Activated CD8-positive, alpha-beta T cell treated with anti-CD3 and anti-CD28 coated beads for 36 hours (primary cell): ENCODE measurements at places on chromosomes 3 and 15.
A peak's percentile ranks its signal among the peaks of the same experiment; 100 is the strongest.

DNA sequence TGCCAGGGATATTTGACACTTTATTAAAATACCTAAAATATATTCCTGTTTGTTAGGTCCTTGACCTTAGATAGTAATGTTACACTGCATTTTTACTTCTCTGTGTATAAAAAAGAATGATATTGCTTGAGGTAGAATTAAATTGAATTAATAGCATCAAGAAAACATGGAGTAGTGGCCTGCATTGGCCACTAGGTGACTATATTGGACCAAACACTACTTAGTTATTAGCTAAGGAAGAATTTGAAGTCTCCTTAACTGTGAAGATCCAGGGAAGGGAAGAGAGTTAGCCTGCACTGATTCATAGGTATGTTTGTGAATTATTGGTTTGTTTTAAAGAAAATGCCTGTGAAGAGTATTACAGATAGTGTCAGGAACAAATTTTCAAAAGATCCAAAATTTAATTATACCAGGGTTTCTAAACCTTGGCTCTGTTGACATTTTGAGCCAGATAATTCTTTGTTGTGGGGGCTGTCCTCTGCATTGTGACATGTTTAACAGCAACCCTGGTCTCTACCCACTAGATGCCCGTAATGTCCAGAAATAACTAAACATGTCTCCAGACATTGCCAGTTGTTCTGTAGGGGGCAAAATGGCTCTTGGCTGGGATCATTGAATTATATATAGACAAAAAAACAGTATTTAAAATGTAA, 103.6 kb upstream of the THSD4 start:
- DNase-seq: peak; percentile 7

GRCh38 chr3:111956449-111956848, 22.4 kb upstream of the ABHD10 start:
- no peak for DNase-seq

DNA sequence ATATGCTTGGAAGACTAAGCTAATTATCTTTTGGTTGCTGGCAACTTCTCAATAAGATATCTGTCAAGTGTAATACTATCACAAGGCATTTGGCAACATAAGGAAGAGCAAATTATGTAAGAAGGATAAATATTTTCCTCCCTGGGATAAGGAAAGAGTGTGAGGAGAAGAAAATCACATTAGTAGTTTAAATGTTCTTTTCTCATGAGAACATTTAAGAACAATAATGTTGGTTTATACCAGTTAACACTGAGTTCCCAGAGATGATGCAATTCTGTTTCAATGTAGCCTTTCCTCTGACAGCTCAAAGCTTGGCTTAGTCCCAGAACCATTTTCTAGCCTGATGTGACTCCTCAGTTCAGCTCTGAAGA, 66.1 kb upstream of the NPHP3 start:
- no peak for DNase-seq

- DNase-seq: no peak
Measured at GRCh38 chr15:80609091-80609490, 86.0 kb upstream of the ABHD17C start.

GRCh38 chr15:25208735-25209134, 230.1 kb downstream of the UBE3A start:
- no peak for DNase-seq

DNA sequence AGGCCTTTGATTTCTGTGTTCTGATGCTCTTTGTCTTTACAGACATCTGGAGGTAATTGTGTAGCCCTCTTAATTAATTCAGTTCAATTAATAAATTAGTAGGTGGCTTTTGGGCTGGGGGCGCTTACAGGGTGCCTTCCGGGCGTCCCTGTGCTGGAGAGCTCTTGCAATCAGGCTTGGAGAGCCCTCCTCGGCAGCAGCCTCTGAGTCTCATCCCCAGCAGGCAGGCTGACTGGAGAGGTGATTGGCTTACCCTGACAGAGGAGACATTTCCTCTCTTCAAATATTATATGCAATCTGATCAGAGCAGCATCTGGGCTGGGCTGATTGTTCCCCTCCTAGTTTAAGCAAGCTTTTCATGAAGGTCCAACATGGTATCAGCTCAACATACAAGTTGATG, 250.7 kb downstream of the LPP start:
- no peak for DNase-seq

DNA sequence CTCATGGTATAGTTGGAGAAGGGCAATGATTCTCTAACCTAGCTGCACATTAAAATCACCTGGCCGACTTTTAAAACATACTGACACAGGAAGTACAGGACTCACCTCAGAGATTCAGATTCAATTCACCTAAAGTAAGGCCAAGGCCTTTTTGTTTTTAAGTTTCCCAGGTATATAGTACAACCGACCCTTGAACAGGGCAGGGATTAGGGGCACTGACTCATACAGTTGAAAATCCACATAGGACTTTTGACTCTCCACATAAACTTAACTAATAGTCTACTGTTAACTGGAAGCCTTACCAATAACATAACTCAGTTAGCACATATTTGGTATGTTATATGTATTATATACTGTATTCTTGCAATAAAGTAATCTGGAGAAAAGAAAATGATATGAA, 129.5 kb upstream of the ABI3BP start:
- no peak for DNase-seq

- DNase-seq: no peak
Measured at GRCh38 chr3:96083610-96084009, 730.8 kb upstream of the EPHA6 start.

GRCh38 chr15:63288778-63289378, 11.5 kb downstream of the APH1B start:
- no peak for DNase-seq

- DNase-seq: no peak
Measured at GRCh38 chr3:187624588-187624987, 45.6 kb downstream of the SST start.

DNA sequence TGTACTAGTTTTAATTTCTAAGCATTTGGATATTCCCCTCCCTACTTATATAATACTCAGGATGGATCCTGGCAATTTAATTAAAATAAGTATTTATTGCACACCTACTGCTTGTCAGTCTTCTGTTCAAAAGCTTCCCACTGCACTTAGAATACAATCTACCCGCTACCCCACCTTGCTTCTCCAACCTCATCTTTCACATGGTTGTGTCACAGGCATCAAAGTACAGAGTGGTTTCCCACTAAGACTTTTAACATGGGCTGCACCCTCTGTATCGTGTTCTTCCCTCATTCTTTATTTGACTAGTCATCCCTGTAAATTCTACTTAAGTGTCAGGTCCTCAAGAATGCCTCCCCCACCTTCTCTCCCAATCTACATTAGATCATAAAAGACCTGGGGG, 35.0 kb downstream of the RIOX2 start:
- DNase-seq: no peak

- no peak for DNase-seq
Measured at GRCh38 chr15:57551715-57552677, 39.7 kb upstream of the MYZAP start.

DNA sequence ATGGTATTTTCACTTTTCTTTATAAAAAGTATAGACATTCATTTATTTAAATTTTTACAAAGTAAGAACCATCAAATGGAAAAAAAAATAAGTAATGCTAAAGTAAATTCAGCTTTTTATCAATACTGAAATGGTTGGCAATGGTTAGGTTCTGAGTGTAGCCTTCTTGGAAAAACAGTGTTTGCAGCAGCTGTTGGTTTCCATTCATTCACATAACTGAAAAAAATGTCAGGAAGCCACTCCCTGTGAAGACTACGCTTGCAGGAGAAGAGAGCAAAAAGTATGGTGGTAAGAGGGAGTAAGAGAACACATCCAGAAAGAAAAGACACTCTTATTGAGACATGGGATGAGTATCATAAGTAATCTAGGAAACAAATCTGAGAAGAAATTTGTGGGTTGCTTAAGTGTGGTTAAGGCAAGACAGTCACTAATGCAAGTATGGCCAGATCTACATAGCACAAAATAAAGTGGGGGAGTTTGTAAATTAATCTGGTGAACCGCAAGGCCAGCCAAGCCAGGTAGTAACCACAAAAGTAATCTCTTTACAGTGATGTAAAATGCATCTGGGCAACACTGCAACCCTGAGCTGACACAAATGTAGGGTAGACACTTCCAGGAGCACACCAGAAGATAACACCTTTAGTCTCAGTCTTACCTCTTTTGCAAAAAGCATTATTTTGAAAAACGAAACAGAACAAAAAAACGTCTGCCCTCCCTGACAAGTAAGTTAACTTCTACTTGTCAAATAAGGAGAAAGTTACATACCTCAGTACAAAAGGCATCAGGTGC, 133.7 kb downstream of the IGSF11 start:
- peak; percentile 12 for DNase-seq

GRCh38 chr3:169354774-169355501, 308.6 kb downstream of the MECOM start:
- no peak for DNase-seq
